ENCODE measurements at places on chromosomes 7 and 10. TPM values are rescaled to one million over a fixed set of nuclear protein-coding genes. Genes with fewer than 3 reads are reported as not detected.

CRYGN gene
- total RNA-seq = 0.16 TPM

PLXDC2 gene
- 11.2 TPM for total RNA-seq

DDC gene
- total RNA-seq = not detected

TMEM139 gene
- total RNA-seq = not detected

FAM25C gene
- not detected for total RNA-seq

RAB19 gene
- not detected for total RNA-seq

CHAT gene
- total RNA-seq = not detected

DKK1 gene
- 123 TPM for total RNA-seq

KCNK18 gene
- not detected for total RNA-seq

SOSTDC1 gene
- total RNA-seq = not detected

KCND2 gene
- 11.3 TPM for total RNA-seq

OR2A12 gene
- not detected for total RNA-seq

GFRA1 gene
- total RNA-seq = 0.18 TPM

PTF1A gene
- not detected for total RNA-seq

ENTPD1 gene
- 0.16 TPM for total RNA-seq

DNAH11 gene
- total RNA-seq = 2.7 TPM

PNLIP gene
- total RNA-seq = not detected

NPY4R gene
- total RNA-seq = not detected

CFAP46 gene
- 0.09 TPM for total RNA-seq

TEX36 gene
- total RNA-seq = 2.1 TPM

SYT15B gene
- not detected for total RNA-seq

WNT16 gene
- 0.16 TPM for total RNA-seq

RNLS gene
- 16.8 TPM for total RNA-seq

HILPDA gene
- total RNA-seq = 17.3 TPM

CHRM2 gene
- total RNA-seq = 26.4 TPM

TSPAN12 gene
- total RNA-seq = 5.6 TPM

CALML3 gene
- total RNA-seq = not detected

SFRP4 gene
- total RNA-seq = 171 TPM

ELFN1 gene
- total RNA-seq = 3.8 TPM

Data from fibroblast of the aortic adventitia (primary cell).